Head of caudate nucleus (tissue), 42 donors: ENCODE measurements at places on chromosomes 1 and 21.

GRCh38 chr1:154878371-154879037 lies 8.4 kb upstream of the KCNN3 start:
- peak; percentile 87 for DNase-seq

- DNase-seq: no peak
These were observed 139.4 kb downstream of the DYRK1A start for GRCh38 chr21:37505963-37506362.

DNA sequence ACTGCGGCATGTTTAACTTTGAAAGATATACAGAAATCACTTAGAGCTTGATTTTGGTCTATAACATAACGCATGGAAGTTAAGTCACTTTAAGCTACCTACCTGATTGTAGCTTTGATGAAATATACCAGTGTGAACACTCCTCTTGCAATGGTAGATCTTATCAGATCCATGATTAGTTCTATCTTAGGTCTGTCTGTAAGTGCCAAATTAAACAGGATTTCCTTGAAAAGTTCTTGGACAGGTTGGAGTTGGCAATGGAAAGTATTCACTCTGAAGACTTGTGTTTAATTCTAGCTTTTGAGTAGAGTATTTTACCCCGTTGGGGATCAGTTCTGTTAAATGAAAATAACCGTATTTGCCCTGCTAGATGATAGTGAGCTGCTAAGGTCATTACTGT lies 4.1 kb upstream of the ADGRL4 start:
- no peak for DNase-seq

DNA sequence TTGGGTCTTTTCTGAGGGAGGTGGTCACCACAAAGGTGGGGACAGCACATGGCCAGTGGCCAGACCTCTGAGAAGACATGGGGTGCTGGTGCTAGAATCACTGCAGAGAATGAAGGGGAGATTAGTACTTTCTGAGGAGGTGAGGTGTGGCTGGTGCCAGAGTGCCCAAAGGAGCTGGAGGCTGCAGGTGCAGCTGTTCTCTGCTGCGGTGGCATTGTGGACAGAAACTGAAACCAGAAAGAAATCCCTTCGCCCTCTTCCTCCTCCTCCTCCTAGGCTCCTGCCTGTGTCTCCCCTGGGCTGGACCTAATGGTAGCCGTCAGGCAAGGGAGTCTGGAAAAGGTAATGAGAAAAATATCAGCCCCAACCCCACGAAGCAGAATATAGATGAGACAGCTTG lies 261.7 kb downstream of the TM2D1 start:
- DNase-seq: no peak

GRCh38 chr1:117612517-117613248 lies 6.8 kb downstream of the TENT5C start:
- DNase-seq: no peak

DNA sequence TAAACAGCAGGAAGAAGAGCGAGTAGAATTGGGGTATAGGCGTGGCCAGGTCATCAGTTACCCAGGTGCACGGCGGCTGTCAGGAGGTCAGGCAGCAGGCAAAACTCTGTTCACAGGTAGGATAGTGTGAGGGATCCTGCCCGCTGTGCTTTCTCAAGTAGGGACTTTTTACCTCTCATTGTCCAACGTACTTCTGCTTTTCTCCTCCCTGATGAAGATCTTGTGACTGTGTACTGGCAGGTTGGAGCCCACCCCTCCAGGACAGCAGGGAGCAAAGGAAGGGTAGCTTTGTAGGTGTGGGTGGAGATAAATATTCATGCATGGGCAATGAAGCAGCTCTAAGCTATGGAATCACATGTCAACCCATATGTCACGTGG lies 373.5 kb downstream of the KIF26B start:
- DNase-seq: no peak

DNA sequence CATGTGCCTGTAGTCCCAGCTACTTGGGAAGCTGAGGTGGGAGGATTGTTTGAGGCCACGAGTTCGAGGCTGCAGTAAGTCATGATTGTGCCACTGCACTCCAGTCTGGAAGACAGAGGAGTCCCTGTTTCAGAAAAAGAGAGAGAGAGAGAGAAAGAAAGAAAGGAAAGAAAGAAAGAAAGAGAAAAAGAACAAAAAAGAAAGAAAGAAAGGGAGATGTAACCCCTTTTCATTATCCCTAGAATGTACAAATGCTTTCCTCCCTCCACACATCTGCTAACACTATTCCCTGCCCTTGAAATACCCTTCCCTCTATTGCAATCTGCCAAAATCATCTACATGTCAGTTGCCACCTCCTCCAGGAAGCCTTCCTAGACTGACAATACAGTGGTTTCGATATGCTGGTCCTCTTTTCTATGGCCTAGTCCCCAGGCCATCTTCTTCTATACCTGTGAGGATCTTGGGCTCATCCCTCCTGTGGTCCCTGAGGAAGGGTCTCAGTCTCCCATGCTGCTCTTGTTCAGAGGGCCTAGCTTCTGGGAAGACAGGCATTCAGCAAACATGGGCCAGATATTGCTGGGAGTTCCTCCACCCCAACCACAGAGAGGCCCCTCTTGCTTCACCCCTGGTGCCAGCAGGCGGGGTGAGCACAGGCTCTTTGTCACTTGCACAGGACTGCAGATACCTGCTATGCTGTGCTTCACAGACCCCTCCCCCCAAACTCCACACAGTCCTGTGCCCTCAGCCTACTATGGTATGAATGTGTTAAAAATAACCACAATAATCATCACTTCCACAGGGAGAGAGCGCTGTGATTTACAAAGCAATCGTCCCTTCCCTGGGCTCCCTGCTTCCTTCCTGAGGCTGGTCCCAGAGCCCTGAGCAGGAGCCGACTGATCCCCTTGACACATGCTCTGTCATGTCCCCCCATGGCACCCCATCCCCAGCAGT lies 14.1 kb downstream of the ADGRB2 start:
- DNase-seq: no peak

- DNase-seq: no peak
These were observed 247.9 kb upstream of the B3GALT2 start for GRCh38 chr1:193434319-193434718.

- DNase-seq: no peak
These were observed 8.0 kb upstream of the CLDN19 start for GRCh38 chr1:42748021-42748420.

GRCh38 chr1:36177589-36178431 lies 21.9 kb downstream of the MAP7D1 start:
- no peak for DNase-seq

DNA sequence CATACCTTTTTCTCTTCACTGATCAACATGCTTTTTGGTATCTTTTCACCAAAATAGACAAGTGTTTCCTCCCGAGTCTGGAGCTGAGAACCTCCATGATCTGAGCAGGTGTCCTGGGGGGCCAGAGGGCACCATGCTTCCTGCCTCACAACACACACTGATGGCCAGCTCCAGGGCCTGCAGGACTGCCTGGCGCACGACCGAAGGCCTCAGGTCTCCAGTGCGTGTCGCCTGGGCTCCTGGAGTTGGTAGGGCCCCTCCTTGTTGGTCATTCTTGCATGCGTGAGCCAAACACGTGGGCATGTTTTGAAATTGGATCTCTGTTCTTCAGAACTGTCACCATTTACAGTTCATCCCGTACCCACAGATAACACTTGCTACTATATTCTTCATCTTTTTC lies 64.4 kb downstream of the SLC37A1 start:
- no peak for DNase-seq

DNA sequence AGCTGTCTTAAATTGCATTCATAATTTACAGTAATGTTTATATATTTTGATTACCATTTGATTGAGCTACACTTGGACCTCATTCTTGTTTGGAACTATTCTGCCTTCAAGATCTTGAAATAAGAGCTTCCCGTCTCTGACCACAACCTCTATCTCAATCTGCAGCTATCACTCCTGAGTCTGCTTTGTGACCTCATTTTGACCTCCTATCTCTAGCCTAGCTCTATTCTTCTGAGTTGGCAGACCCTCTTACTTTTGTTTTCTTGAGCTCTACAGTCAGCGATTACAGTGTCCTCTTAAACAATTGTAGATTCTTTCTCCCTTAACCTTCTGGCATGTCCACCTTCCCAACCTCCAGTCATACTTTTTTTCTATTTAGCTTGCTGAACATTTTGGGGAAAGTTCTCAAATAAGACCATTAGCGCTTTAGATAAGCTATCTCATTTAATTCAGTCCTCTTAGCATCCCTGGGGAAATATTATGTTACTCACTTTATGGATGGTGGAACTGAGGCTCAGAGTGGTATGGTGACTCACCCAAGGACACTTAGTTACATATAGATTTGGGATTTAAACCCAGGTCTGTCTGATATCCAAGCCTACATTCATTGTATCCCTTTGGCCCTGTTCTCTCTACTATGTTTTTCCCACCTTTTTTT lies 19.1 kb downstream of the RPAP2 start:
- DNase-seq: no peak

DNA sequence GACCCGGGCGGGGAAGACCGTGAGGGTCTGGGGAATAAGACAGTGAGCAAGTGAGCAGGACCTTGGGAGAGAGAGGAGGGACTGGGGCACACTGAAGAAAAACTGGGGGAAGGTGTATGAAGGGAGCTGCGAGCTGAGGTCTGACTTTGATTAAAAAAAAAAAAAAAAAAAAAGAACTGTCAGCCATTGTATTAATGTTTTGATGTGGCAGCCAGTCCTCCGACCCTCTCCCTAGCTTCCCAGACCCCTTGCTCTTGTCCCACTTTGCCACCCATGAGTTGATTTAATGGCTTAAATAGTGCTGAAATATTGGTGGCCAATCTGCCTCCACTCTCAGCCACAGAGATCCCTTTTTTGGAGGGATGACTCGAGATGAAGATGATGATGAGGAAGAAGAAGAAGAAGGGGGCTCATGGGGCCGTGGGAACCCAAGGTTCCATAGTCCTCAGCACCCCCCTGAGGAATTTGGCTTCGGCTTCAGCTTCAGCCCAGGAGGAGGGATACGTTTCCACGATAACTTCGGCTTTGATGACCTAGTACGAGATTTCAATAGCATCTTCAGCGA lies 652 bp downstream of the HAX1 start:
- no peak for DNase-seq

GRCh38 chr21:32463367-32463766 lies 50.9 kb downstream of the EVA1C start:
- no peak for DNase-seq

GRCh38 chr21:32173121-32173724 lies 105.6 kb downstream of the MIS18A start:
- DNase-seq: no peak

GRCh38 chr1:39173119-39173994 lies 31.1 kb upstream of the MACF1 start:
- DNase-seq: no peak

DNA sequence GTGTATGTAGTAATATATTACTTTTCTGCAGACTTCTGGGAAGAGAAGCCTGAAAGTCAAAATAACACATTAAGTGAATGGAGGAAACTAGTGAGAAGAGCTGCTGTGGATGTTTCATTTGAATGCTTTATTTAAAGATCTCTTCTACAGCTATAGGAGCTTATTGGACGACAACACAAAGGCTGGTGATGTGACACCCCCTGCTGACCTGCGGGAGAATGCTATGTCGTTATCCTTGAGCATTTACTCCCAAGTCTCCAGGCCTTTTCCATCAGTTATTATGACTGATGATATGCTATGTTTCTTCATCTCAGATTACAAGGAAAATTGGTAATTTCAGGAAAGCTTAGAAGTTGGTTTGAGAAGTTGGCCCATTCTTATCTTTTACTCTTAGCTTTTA lies 22.3 kb upstream of the PLA2G4A start:
- DNase-seq: no peak

- no peak for DNase-seq
These were observed 240.1 kb downstream of the NPHP4 start for GRCh38 chr1:5751833-5752745.

- DNase-seq: no peak
These were observed 16.3 kb upstream of the HPCAL4 start for GRCh38 chr1:39707506-39707905.

GRCh38 chr1:110203021-110203661 lies 7.0 kb upstream of the KCNC4 start:
- peak; percentile 49 for DNase-seq

DNA sequence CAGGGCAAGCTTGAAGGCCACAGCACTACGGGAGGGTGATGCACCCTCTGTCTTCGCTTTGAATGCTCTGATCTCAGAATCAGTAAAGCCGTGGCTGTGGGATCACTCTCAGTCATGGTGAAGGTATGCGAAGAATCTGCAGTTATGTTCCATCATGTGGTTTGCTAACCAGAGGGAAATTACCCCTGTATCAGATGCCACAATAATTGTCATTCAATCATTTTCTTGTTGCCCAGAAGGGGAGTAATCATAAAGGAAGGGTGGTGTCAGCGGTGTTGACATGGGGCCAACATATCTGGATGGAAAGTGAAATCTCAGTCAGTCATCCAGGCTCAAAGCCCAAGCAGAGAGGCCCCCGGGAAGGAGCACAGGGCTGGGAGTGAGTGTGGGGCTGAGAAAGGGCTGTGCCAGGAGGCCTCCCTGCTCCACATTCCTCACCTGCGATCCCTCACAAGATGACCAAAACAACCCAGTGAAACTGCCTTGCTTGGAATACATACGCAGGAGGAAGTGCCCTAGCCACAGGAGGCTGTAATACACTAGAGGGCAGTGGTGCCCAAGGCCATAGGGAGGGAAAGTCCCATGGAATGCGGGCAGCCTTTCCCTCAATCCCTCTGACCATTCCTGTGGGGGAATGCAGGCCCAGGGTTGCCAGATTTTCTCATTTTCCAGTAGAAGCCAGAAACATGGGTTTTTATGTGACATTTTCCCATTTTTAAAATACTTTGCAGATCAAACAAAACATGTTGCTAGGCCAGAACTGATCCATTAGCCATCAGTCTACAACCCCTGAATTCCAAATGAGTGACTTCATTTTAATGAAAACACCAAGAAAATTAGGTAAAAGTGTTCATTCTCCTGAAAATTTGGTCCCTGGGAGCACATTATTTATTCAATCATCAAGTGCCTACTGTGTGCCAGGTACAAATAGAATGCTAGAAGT lies 95.7 kb upstream of the VANGL1 start:
- no peak for DNase-seq

DNA sequence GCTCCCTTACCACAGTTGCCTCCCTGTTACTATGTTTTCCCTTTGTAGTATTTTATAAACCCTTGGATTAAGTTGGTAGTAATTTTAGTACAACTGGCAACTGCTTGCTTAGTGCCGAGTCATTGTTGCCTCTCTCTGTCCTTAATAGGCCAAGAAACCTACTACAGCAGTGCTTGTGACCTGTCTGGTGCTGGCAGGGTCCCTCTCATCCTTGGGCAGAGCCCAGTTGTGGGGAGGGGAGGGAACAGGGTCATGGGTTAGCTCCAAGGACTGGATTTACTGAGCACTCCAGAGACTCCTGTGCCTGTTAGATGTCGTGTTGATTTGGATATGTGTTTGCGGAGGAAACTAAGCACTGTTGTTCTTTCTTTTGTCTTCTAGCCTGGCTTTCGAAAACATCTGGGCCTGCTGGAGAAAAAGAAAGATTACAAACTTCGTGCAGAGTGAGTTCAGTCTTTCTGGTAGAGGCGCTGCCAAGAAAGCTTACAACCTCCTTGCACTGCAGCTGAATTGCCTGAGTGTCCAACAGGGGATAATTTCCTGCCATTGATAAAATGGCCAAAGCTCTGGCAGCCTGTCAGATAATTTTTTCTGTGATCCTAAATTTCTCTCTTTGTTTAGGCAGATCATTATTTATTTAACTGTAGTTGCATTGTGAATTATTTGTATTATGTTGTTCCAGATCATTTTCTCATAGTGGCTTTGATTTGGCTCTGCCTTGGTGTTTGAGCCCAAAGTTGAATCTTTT lies 3.6 kb downstream of the UTP11 start:
- no peak for DNase-seq
